Suprapubic skin (tissue), 4 donors: ENCODE measurements at places on chromosomes 4 and X.

- no peak for DNase-seq
Observed at GRCh38 chrX:26918631-26919030, 544.5 kb downstream of the PPP4R3C start.

DNA sequence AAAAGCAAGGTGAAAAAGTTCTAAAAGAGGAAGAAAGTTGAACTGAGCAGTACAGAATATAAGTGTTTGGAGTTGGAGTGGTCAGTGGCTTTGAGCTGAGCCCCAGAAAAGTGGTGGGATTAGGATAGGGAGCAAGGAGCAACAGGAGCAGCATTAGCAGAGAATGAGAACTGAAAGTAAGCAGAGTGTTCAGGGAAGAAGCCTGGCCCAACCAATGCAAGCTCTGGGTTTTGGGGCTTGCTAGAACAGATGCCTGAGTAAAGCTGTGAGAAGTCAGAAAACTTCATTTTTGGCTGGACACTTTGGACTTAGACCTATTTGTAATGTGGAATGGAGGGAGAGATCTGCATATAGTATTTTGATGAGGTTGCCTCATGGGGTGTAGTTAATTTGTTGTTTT is 17.8 kb downstream of the JADE1 start:
- DNase-seq: no peak

- no peak for DNase-seq
Observed at GRCh38 chrX:134444681-134445080, 15.3 kb upstream of the HPRT1 start.

DNA sequence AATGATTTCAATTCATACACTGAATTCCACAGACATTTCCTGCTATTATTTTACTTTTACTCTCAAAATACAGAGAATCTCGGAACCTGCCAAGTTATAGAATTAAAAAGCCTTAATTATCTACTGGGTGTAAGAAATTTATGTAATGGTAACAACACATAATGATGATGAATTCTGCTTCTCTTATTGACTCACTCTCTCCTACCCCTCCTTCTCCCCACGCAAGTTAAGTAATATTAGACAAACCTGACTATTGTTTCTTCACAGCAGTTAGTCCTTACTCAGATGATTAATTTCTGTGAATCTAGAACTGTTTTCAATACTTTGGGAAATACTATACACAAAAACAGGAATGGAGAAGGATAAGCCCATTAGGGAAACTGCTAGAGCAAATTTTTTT is 762.0 kb downstream of the CCSER1 start:
- DNase-seq: no peak

DNA sequence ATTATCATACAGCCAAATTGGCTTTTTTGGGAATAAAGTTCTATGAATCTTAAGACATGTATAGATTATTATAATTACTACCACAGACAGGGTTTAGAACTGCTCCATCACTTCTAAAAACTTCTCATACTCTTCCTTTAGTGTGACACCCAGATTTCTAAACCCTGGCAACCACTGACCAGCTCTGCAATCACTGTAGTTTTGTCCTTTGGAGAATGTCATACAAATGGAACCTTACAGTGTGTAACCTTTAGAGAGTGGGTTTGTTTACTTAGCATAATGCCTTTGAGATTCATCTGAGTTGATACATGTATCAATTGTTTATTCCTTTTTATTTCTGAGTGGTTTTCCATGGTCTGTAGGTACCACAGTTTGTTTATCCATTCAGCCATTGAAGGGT is 95.0 kb downstream of the TMEM164 start:
- no peak for DNase-seq

DNA sequence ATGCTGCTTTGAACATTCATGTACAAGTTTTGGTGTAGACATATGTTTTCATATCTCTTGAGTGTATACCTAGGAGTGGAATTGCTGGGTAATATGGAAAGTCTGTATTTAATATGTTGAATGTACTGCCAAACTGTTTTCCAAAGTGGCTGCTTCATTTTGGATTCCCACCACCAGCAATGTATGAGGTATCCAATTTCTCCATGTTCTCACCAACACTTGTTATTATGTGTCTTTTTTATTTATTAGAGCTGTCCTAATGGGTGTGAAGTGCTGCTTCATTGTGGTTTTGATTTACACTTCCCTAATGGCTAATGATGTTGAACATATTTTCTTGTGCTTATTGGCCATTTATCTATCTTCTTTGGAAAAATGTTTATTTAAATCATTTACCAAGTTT is 60.4 kb downstream of the BCOR start:
- DNase-seq: no peak
